ENCODE measurements at places on chromosomes 3 and 15.

GRCh38 chr15:72005483-72005882, 112.5 kb downstream of the MYO9A start:
- DNase-seq, result no peak

GRCh38 chr3:89419647-89420241, 312.3 kb downstream of the EPHA3 start:
- DNase-seq, result no peak

- peak; percentile 41 for DNase-seq
These were observed 1037.0 kb upstream of the CFAP20DC start for GRCh38 chr3:60086811-60087210.

- DNase-seq, result peak; percentile 88
These were observed 497 bp upstream of the RPLP1 start for GRCh38 chr15:69451951-69452691.

- no peak for DNase-seq
These were observed 6.7 kb downstream of the ULK4 start for GRCh38 chr3:41955192-41955591.

- DNase-seq, result peak; percentile 80
These were observed 114.7 kb downstream of the ETFA start for GRCh38 chr15:76196269-76197231.

DNA sequence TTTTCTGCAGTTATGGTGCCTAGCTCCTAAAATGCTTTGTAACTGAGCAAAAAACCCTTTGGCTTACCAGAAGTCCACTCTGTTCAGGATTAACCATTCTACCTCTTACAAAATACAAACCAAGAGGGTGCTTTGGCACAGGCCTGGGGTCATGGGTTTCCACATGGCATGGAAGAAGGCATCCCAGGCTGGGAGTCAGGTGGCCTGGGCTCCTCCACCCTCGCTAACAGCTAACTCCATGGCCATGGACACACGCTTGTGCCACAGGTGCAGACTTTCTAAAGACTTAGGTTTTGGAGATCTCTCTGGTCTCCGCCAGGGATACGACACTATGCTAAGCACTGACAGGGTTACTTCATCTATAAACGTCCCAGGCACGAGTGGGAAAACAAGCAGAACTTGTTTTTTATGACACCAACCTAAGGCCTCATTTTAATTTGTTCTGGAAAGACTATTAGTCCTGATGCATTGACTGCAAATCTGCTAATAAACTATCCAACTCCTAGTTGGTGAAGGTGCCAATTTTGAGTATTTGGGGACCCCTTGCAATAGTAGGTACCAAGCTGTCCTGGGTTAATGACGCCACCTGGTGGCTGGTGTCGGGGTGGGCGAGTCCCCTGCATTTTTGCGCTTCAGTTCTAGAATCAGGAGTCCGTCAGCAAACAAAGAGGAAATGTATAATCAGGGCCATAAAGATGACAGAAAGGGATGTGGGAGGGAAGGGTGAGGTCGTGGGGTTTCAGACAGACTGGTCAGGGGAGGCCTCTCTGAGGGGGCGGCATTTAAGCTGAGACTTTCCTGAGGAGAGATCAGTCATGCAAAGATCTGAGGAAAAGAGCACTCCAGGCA, 10.3 kb upstream of the ALDH1A3 start:
- DNase-seq, result peak; percentile 25

DNA sequence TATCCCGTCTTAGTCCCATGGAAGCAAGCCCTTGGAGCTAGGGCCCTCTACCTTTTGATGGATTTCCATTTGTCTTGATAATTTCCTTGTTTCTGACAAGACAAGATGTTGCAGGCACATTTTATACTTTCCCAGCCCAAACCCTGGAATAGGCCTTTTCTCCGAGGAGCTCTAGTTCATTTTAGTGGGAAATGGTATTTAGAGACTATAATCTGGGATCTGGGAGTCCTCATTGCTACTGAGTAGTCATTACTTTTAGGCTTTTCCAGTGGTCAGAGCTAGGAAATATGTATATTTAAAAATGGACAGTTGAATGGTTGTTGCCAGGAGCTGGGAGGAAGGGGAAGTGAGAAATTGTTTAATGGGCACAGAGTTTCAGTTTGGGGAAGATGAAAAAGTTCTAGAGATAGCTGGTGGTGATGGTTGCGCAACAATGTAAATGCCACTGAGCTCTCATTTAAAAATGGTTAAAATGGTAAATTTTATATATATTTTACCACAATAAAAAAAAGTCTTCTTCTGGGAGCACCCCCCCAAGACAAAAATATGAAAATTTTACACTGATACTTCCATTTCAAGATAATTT, 31.6 kb downstream of the MLH1 start:
- no peak for DNase-seq

DNA sequence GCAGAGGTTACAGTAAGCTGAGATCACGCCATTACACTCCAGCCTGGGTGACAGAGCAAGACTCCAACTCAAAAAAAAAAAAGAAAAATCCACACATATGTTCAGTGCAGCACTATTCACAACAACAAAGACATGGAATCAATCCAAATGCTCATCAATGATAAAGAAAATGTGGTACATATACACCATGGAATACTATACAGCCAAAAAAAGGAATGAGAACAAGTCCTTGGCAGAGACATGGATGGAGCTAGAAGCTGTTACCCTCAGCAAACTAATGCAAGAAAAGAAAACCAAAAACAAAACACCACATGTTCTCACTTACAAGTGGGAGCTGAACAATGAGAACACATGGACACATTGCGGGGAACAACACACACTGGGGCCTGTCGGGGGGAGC, 25.5 kb downstream of the PYGO1 start:
- no peak for DNase-seq
